HEK293T (cell line): ENCODE measurements at places on chromosomes 6 and 20.

GRCh38 chr20:384723-385122, 4.2 kb downstream of the TRIB3 start:
- no peak for DNase-seq

GRCh38 chr6:143611580-143611979, 66.2 kb upstream of the PHACTR2 start:
- DNase-seq: no peak

DNA sequence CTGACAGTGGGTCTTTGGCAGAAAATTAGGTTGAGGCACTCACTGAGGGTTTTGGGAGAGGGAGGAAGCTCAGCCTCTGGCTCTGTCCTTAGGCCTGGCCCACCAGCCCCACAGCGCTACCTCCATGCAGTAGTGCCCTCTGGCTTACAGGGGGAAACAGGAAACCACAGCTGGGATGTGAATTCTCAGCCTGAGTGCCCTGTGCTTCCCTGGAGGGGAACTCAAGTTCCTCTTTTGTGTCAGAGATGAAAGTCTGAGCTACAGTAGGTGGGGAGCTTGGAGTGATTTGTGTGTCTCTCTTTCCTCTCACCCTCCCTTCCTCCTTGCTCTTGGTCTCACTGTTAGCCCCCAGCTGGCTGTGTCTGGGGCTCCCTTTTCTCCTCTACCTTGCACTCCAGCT, 48.2 kb upstream of the BLCAP start:
- DNase-seq: no peak

DNA sequence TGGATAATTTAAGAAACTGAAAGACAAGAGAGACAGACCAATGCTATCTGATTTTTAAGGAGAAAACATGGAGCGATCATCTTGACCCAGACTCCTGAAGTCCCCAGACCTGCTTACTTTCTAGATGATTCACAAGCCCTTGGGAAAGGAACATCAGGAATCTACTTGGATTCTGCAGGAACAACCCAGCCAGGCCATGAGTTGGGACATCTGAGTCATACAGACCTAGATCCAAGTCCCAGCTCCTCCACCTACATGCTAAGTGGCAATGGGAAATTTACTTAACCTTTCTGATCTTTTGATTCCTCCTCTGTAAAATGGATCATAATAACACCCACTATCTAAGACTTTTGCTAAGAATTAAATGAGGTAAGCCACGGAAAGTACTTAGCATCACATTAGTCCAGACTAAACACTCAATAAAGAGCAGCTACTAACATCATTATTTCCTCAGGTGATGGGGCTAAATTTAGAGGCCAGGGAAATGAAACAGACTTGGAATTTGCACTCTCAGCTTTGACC, 61.0 kb upstream of the MAFB start:
- DNase-seq: no peak

DNA sequence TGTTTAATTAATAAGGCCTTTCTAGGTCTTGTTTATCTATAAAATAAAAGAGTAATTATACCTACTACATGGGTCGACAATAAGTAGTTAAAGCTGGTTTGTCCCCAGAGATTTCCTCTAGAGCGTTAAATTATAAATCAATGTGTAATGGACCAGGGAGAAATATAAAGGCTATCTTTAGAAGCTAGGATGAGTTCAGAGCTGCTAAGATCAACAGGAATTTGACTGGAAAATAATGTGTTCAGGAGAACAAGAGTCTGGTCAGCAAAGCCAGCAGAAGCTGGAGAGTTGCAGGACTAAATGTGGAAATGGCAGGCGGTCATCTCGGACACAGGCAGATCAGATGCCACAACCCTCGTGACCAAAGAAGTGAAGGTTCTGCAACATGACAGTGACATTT, 428.8 kb downstream of the EPM2A start:
- DNase-seq: no peak

- no peak for DNase-seq
Measured at GRCh38 chr20:7959484-7959883, 19.2 kb upstream of the HAO1 start.

- DNase-seq: no peak
Measured at GRCh38 chr6:14135893-14136539, 18.4 kb downstream of the CD83 start.

DNA sequence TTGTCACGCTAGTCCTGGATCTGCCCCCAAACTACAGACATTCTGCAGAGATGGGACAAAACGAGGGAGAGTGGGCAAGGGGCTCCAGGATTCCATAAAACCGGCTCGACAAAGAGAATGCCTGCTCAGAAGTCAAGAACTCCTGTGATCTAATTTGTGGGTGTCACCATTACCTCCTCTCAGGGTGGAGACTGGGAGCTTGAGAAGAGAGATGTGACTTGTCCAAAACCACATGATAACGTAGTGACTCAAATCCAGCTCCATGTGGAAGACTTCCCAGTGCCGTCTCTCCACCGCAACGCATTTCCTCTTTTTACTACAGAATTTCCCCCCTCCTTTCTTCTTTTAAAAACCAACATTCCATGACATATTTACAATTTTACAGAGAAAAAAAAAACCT, 44.3 kb downstream of the TRERF1 start:
- DNase-seq: no peak

- DNase-seq: no peak
Measured at GRCh38 chr6:30824698-30825097, 59.6 kb upstream of the DDR1 start.
